ENCODE measurements at places on chromosomes 1 and 21.

- DNase-seq = peak; percentile 79
These were observed at the start of gene SRM for GRCh38 chr1:11059968-11060830. Gene SRM (minus strand): TSS chr1:11060018. CDS start chr1:11059943, 75 bp downstream.

GRCh38 chr1:246728311-246728710, 4.1 kb downstream of the SCCPDH start:
- no peak for DNase-seq

DNA sequence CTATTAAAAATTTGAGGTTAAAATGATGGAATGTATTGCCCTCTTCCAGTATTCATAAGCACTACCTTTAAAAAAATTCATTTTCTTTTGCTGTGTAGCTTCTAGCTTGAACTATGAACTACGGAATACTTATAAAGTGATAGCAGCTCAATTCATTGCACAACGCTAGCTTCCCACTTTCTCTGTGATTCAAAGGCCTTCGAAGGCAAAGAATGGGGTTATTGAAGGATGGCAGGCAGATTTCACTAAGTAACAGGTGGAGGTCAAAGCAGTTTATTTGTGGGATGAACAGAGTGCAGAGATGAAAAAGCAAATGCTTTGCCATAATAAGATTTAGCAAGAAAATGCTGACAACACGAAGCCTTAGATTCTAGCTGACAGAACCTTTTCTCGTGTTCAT, 290.6 kb downstream of the NFIA start:
- DNase-seq = no peak

- DNase-seq = no peak
These were observed 18.6 kb downstream of the IFNGR2 start for GRCh38 chr21:33421713-33422393.

DNA sequence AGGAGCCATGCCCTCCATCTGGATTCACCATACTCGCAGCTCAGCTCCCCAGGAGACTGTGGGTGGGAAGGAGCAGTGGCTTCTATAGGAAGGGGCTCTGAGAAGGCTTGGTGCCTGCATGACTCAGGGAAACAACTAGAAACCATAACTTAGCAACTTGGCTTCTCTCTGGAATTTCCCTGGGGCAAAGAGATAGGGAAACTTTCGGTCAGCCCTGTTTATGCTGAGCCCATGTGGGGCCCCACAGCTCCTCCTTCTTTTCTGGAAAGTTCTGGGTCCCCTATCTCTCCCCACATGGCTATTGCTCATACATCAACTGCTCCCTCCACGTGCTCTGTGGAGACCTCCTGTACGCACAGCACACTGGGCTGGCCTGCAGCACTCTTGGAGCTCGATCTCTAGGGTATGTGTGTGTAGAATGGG, 39.3 kb downstream of the PLEKHA6 start:
- DNase-seq = no peak
